Esophagus mucosa (tissue), 1 donor: ENCODE measurements at places on chromosomes 1 and 21.

DNA sequence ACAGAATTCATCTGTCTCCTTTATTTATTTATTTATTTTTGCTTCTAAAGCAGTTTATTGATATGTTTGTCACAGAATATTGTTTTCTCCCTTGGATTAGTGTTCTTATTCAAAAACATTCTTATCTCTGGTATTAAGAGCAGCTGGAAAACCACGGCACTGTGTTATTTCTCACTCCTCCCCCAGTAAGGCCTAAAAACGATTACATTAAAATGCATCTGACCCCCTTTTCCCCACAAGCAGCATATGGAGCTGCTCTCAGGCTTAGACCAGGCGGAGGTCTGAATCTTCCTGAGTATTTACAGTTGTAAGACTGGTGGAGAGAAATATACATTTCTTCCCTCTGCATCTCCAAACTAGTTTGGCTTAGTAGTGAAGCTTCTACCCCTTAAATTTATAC lies 86.8 kb downstream of the HLX start:
- no peak for ATAC-seq

GRCh38 chr1:168401341-168401740 lies 120.7 kb downstream of the TBX19 start:
- no peak for ATAC-seq

DNA sequence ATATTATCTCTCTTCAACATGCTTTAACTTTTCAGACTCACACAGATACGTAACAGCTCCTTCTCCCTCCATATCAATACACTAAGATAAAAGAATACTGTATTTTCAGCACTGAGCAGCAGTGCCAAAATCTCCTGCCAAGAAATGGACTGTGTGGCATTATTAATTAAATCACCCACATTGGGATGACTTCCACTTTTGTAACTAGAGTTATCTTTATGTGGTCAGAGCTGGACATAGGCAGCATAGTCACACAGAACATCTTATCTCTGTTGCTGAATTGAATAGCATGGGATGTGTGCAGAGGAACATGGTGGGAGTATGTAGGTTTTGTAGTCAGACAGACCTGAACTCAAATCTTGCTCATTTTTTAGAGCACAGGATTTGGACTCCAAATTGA lies 41.4 kb upstream of the CACYBP start:
- ATAC-seq, result no peak

DNA sequence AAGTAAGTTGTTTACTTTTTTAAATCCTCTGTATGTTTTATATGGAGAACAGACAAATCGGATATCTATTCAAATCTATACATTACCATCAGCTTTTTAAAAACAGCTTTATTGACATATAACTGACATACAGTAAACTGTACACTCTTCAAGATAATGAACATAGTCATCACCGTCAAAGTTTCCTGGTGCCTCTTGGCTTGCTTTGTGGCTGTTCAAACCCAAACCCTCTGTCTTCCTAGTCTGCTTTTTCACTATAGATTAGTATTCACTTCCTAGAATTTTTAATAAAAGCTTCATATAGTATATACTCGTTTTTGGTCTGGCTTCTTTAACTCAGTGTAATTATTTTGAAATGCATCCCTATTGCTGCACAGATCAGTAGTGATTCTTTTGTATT lies 56.4 kb upstream of the TPTE start:
- ATAC-seq, result peak; percentile 9

- peak; percentile 43 for ATAC-seq
Measured at GRCh38 chr21:39525129-39525528, 73.4 kb downstream of the SH3BGR start.

DNA sequence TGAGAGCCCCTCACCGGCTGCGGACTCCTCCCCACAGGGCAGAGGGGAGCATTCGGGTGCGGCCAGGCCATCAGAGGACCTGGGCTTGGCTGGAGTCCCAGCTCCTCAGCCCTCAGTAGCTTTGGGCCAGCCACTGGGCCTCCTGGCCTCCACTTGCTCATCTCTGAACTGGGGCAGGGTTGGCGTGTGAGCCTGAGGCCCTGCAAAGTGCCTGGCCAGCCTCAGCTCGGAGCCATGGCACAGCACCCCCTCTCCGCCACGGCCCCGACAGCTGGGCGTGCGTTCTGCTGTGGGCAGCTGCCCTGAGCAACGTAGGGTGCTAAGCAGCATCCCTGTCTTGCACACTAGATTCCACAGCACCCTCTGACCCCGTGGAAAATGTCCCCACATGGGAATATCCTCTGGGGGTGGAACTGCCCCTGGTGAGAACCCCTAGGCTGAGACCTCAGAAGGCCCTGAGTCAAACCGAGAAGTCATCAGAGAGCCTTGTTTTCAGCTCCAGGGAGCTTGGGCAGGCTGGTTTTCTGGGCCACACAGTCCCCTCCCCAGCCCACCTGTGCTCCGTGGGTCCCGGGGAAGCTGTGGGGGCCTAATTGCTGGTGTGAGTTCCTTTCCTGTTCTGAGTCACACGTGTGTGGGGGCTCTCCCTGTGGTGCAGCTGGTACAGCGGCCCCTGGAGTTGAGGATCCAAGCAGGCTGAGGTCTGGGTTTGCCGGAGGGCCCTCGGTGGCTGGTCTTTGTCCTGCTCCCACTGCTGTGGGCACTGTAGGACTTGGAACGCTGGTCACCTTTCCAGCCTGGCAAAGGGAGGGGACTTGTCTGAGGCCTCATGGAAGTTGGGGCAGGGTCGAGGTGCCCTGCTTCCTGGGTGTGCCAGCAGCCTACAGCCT lies 24.5 kb downstream of the TP73 start:
- no peak for ATAC-seq

GRCh38 chr1:18536915-18537314 lies 56.2 kb downstream of the KLHDC7A start:
- ATAC-seq, result no peak

DNA sequence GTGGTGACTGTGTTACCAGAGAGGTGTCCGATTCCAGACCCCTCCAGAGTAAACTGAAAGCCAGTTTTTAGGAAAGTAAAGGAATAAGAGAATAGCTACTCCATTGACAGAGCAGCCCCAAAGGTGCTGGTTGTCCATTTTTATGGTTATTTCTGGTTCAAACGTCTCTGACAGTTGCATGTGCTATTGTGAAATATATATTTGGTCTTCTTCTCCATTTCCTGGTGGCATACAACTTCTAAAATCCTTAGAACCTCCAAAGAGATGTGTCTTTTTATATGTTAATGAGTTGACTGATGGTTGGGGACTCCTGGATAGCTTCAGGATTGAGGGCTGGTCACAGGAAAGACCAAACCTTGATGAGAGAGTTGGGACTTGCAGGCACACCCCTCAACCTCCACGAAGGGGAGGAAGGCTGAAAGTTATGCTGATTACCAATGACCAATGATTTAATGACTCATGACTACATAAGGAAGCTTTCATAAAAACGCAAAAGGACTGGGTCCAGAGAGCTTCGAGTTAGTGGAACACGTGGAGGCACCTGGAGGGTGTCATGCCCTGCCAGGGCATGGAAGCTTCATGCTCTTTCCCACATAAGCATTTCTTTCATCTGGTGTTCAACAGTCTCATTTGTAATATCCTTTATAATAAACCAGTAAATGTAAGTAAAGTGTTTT lies 100.7 kb downstream of the SLC16A1 start:
- no peak for ATAC-seq

- ATAC-seq, result no peak
Measured at GRCh38 chr1:20480243-20480944, 5.6 kb downstream of the CAMK2N1 start.

GRCh38 chr1:23798662-23799142 lies 1.9 kb downstream of the GALE start:
- no peak for ATAC-seq

DNA sequence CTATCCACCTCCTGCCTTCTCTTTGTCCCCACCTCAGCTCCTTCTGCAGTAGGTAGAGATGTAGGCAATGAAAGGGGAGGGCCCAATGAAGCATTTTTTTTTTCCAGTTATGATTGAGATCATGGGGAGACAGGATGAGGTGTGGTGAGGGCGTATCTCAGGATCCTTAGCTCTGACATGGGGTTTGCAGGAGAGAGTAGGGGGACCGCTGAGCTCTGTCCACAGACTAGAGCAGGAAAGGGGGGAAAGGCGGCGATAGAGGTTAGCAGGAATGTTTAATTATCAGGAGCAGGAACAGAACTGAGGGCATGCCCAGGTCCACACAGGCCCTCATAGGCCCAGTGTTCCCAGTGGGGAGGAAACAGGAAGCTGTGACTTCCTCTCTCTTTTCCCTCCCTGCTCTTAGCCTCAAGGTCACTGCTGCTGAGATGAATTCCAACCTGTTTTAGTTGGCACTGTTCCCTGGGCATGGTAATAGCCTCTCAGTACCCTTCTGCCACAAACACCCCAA lies 901 bp upstream of the RXFP4 start:
- ATAC-seq, result peak; percentile 59

- no peak for ATAC-seq
Measured at GRCh38 chr1:168146160-168146539, 9.4 kb upstream of the GPR161 start.

- no peak for ATAC-seq
Measured at GRCh38 chr1:194474701-194475100, 1288.3 kb upstream of the B3GALT2 start.

DNA sequence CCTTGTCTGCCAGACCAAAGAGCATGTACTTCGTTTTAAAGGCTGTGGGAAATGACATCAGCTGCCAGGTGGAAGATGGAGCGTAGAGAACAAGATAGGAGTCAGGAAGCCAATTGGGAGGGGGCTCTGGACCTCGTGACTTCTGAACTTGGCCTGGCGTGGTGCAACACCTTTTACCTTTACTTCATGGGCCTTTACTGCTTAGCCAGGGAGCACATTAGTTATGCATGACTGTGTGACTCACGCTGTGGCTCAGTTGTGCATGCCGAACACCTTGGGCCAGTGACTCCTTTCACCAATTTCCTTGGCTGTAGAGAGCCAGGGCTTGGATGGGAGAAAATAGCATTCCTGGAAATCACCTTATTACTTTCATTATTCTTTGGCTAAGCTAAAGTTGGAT lies 7.2 kb downstream of the XCL1 start:
- ATAC-seq, result peak; percentile 80

GRCh38 chr1:33630686-33631085 lies 158.2 kb downstream of the ZSCAN20 start:
- no peak for ATAC-seq

DNA sequence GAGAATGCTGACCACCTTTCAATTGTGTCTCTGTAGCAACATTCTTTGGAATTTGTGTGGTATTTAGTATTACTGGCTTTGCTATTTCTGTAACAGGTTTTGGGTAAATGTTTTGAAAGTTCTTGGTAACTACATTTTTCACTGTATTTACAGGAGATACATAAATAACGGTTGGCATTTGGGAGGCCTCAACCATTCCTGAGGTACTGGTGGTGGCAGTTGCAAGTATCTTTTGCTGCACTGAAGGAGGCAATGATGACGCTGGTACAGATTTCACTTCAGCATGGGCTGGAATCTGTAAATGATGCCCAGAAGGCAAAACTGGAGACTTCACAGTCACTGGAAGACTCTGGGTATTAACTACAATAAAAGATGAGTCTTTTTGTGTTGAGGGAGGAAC lies 11.7 kb downstream of the LRIF1 start:
- ATAC-seq, result no peak
